ENCODE measurements at places on chromosomes 4 and X.

DNA sequence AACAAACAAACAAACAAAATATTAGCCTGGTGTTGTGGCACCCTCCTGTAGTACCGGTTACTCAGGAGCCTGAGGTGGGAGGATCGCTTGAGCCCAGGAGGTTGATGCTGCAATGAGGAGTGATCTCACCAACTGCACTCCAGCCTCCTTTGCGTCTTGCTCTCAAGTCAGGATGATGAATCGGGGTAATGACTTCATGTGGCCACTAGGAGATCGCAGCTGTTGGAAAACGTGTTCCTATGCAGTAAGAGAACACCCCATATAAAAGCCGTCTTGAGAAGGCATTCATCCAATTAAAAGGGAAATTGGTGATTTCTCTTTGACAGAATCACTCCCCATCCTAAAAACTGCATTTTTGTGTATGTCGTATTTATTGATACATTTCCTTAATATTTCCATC is 6.9 kb downstream of the CCNB3 start:
- no peak overlapping the region for H3K4me3 ChIP-seq
- no peak overlapping the region for H3K27ac ChIP-seq
- no peaks in the 10 kb centered on the region for H3K4me1 ChIP-seq
- H3K36me3 ChIP-seq = no peaks in the 10 kb centered on the region

- DNase-seq = no peak
- no peak overlapping the region for H3K4me3 ChIP-seq
- H3K4me1 ChIP-seq = no peaks in the 10 kb centered on the region
- no peaks in the 10 kb centered on the region for H3K36me3 ChIP-seq
- no peak overlapping the region for H3K27ac ChIP-seq
- H3K27me3 ChIP-seq = no peaks in the 10 kb centered on the region
Measured at GRCh38 chr4:53963336-53963735, 101.1 kb downstream of the CHIC2 start.

DNA sequence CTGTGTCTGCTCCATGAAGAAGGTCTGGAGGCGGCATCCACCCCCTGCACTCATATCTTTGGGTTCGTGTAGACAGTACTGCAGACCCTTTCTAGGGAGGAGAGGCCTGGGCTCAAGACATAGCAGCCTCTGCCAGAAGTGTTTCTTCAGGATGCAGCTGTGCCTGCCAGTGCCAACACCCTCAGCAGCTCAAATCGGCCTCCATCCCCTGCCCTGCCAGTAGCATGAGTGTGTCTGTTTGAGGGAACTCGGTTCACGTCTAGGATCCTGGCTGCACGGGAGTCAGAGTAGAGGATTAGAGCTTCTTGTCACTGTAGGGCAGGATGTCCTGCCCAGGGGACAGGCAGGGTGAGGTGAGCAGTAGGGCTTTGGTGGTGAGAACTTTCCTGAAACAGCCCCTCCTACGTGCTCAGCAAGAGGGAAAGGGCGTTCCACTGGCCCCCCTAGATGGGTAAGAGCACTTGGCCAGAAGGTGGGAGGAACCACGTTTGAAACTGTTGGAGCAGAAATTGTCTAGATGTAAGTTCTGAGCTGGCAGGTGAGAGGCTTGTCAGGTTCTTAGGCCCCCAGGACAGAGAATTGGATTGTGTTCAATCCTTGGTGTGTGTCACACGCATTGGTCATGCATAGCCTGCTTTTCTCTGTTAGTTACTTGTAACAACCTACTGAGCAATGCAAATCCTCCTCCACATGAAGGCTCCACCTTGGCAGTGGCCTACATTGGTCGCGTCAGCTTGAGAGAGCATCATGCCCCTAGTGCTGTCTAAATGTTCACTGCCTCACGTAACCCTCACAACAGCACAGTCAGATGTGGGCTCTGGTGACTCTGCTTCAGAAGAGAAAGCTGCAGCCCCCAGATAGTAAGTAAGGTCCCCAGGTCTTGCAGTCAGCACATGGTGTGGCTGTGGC is 25.8 kb upstream of the FAM193A start:
- no peaks in the 10 kb centered on the region for H3K4me1 ChIP-seq
- H3K36me3 ChIP-seq = peaks cover 25% of the 10 kb centered on the region
- H3K27ac ChIP-seq = no peak overlapping the region
- no peak for DNase-seq

- peak; percentile 88 for DNase-seq
- H3K27ac ChIP-seq = no peak overlapping the region
- no peak overlapping the region for H3K4me3 ChIP-seq
- no peaks in the 10 kb centered on the region for H3K27me3 ChIP-seq
Measured at GRCh38 chrX:131783555-131784308, 239.4 kb upstream of the STK26 start.

- H3K4me1 ChIP-seq = no peaks in the 10 kb centered on the region
- H3K27ac ChIP-seq = no peak overlapping the region
- no peaks in the 10 kb centered on the region for H3K27me3 ChIP-seq
- no peaks in the 10 kb centered on the region for H3K36me3 ChIP-seq
Measured at GRCh38 chr4:110042545-110043517, 130.1 kb downstream of the EGF start.

- no peaks in the 10 kb centered on the region for H3K27me3 ChIP-seq
- H3K36me3 ChIP-seq = no peaks in the 10 kb centered on the region
- no peaks in the 10 kb centered on the region for H3K4me1 ChIP-seq
- peak; percentile 15 for DNase-seq
- no peak overlapping the region for H3K4me3 ChIP-seq
Measured at GRCh38 chr4:41569961-41570360, 32.0 kb downstream of the LIMCH1 start.

DNA sequence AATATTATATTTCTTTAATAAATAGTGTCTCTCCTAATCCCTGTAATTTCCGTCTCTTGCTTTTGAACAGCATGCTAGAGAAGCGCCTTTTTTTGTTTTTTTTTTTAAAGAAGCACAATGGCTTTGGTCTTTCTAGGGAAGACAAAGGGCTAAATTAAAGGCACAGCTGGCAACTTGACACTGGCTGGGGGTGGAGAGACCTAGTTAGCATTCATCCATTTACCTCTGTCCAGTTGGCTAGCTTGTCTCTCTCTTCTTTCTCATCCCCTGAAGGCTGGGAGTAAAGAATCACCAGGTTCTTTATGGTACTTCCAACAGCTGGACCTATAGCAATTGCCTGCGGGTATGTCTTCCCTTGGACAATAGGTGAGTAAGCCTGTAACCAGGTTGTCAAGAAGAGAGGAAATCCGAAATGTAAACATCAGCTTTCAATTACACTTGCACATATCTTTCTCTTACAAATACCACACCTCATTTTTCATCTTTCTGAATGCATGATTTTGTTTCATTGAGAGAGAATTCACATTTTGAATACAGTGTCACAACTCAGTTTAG is 178.4 kb upstream of the GPR101 start:
- H3K36me3 ChIP-seq = no peaks in the 10 kb centered on the region
- H3K4me3 ChIP-seq = no peak overlapping the region
- no peaks in the 10 kb centered on the region for H3K4me1 ChIP-seq
- DNase-seq = no peak

- no peaks in the 10 kb centered on the region for H3K4me1 ChIP-seq
- no peaks in the 10 kb centered on the region for H3K27me3 ChIP-seq
- no peaks in the 10 kb centered on the region for H3K36me3 ChIP-seq
- no peak overlapping the region for H3K27ac ChIP-seq
- H3K4me3 ChIP-seq = no peak overlapping the region
- peak; percentile 9 for DNase-seq
Measured at GRCh38 chr4:86816501-86817273, 32.5 kb downstream of the SLC10A6 start.

GRCh38 chrX:147877726-147878125 is 34.0 kb upstream of the FMR1 start:
- DNase-seq = no peak
- no peak overlapping the region for H3K27ac ChIP-seq
- no peaks in the 10 kb centered on the region for H3K27me3 ChIP-seq
- H3K4me1 ChIP-seq = no peaks in the 10 kb centered on the region

GRCh38 chrX:131762802-131763234 is 218.9 kb downstream of the OR13H1 start:
- DNase-seq = peak; percentile 76
- H3K27me3 ChIP-seq = no peaks in the 10 kb centered on the region
- H3K4me3 ChIP-seq = no peak overlapping the region
- H3K27ac ChIP-seq = peak overlapping the region; percentile 39

DNA sequence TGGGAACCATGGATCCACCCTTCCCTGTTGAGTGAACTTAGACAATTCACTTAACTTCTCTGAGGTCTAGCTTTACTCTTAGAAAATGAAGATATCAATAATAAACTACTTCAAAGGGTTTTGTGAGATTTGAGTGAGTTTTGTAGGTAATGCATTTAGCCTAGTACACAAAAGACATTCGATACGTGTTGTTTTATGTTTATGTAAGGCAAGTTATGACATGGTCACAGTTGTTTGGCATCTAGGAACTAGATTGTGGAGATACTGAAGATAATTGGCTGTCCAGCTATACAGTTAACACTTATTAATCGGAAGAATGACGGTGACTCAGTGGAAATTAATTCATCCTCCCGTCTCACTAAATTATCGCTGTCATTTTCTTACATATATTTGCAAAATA is 1781.1 kb upstream of the TENM3 start:
- no peaks in the 10 kb centered on the region for H3K36me3 ChIP-seq
- no peaks in the 10 kb centered on the region for H3K27me3 ChIP-seq
- no peak overlapping the region for H3K27ac ChIP-seq
- DNase-seq = no peak
- no peak overlapping the region for H3K4me3 ChIP-seq

- no peaks in the 10 kb centered on the region for H3K4me1 ChIP-seq
- no peak overlapping the region for H3K27ac ChIP-seq
- DNase-seq = no peak
- H3K4me3 ChIP-seq = no peak overlapping the region
- no peaks in the 10 kb centered on the region for H3K36me3 ChIP-seq
- no peaks in the 10 kb centered on the region for H3K27me3 ChIP-seq
Measured at GRCh38 chr4:2660596-2661211, 95.4 kb downstream of the TNIP2 start.

DNA sequence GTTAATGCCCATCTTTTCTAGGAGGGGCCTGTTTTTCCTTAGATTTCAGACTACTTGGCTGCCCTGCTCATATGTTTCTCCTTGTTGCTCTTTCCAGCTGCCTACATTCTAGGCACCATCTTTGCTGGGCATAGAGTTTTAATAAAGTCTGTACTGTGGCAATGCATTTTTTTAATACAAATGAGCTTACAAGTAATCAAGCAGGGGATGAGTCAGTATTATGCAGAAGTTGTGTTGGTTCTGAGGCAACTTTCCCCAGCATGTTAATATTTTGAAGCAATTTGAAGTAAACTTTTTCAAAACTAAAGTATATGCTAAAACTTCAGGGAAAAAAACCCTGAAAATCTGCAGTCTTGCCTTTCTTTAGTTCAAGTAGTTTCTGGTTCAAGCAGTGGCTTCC is 372.0 kb upstream of the GATB start:
- no peak overlapping the region for H3K4me3 ChIP-seq
- H3K27ac ChIP-seq = no peak overlapping the region
- no peaks in the 10 kb centered on the region for H3K36me3 ChIP-seq
- no peaks in the 10 kb centered on the region for H3K4me1 ChIP-seq
- no peak for DNase-seq
- no peaks in the 10 kb centered on the region for H3K27me3 ChIP-seq
